ENCODE measurements at places on chromosomes 7 and 10.

GRCh38 chr10:103843045-103843444 is 12.3 kb downstream of the SH3PXD2A start:
- no peak for DNase-seq

- DNase-seq: no peak
These were observed 178.6 kb upstream of the LRGUK start for GRCh38 chr7:133948588-133948987.

- DNase-seq: no peak
These were observed 61.4 kb upstream of the CTBP2 start for GRCh38 chr10:125221716-125222115.

DNA sequence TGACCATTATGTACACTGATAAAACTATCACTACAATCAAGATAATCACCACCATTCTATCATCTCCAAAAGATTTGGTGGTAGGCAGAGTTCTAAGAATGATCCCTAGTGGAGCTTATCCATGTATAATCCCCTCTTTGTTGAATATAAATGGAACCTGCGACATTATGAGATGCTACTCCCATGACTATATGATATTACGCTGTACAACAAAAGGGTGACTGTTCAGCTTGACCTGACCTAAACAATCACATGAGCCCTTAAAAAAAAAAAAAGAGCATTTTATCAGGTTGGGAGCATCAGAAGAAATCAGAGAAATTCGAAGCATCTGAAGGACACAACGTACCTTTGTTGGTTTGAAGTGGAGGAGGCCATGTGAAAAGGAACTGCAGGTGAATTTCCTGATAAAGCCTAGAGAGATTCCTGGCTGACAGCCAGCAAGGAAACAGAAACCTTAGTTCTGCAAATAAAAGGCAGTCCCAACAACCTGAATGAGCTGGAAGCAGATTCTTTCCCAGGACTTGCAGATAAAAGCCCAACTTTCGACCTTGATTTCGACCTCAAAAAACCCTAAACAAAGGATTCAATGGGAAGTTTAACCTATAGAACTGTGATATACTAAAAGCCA is 270.7 kb downstream of the ADRA2A start:
- DNase-seq: no peak

GRCh38 chr10:31071232-31072005 is 39.8 kb upstream of the ZNF438 start:
- no peak for DNase-seq

GRCh38 chr7:1284743-1285458 is 52.2 kb downstream of the UNCX start:
- DNase-seq: no peak

GRCh38 chr7:148684289-148684830 is 14.3 kb upstream of the CUL1 start:
- no peak for DNase-seq

DNA sequence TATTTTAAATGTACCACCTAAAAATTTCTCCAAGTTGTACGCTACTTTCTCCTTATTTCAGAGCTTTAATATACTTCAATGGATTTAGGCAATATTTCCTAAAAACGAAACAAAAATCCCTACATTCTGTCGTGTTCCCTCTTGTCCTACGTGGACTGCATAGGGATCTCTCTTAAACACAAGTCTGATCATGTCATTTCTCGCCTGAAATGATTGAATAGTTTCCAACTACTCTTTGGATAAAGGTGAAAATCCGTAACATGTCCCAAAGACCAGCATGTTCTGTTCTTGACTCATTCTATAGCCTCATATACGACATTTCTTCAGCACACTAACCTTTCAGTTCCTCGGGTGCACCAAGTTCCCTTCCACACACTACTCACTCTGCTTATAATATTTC is 17.7 kb upstream of the TPK1 start:
- DNase-seq: no peak
